Body of pancreas (tissue), 4 donors: ENCODE measurements at places on chromosomes 11 and 22. TPM values are rescaled to one million over a fixed set of nuclear protein-coding genes. Genes with fewer than 3 reads are reported as not detected.

The SEC14L2 gene
- 3.9 TPM for total RNA-seq

The MUC5AC gene
- total RNA-seq, result under 0.01 TPM

The CELSR1 gene
- total RNA-seq, result 3.6 TPM

The UBTFL1 gene
- not detected for total RNA-seq

The CDC42BPG gene
- total RNA-seq, result 13.5 TPM

The SELENOO gene
- 23.6 TPM for total RNA-seq

The F2 gene
- total RNA-seq, result not detected

The ARHGAP8 gene
- total RNA-seq, result 15.2 TPM

The ESAM gene
- total RNA-seq, result 20.8 TPM

The ANGPTL5 gene
- not detected for total RNA-seq

The DAGLA gene
- total RNA-seq, result 9.9 TPM

The CDKN1C gene
- 231 TPM for total RNA-seq

The TEX12 gene
- not detected for total RNA-seq

The MGAT3 gene
- total RNA-seq, result 2.9 TPM

The CYP2R1 gene
- 7.6 TPM for total RNA-seq

The OR6T1 gene
- not detected for total RNA-seq

The OR52H1 gene
- total RNA-seq, result 5.9 TPM

The NNMT gene
- 276 TPM for total RNA-seq

The MS4A8 gene
- 6.5 TPM for total RNA-seq

The PLCB3 gene
- total RNA-seq, result 14.5 TPM

The KRTAP5-3 gene
- not detected for total RNA-seq
